ENCODE measurements at places on chromosomes 3 and 15.

DNA sequence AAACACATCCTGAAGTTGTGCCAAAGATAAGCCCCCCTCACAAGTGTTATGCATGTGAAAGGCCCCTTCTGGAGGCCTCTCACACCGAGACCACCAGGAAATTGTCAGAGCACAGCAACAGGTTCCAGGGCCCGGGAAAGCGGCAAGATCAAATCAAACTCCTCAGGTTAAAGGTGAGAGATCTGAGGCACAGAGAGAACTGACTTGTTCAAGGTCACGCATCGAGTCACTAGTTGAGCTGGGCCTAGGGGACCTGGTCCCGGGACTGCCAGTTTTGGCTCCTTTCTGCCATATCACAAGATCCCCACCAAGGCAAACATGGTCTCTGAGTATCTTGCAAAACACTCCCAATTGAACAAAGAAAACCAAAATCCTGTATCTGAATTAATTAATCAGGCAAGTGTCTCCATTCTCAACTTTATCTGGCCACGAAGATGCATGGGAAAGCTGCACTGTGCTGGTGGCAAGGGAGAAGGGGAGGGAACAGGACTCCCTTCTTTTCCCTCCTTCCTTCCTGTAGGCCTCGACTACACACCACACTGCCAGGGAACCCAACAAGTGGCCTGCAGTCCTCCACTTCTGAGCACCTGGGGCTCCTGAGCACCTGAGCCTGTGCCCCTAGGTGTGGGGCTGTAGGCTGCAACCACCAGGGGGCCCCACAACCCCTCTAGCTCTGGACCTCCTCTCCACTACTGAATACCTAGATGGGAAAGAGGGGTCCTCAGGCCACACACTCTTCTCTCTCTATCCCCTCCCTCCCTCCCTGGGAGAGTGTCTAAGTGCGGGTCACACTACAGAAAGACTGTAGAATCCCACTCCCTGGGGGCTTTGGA lies 37.3 kb downstream of the ANP32A start:
- DNase-seq: peak; percentile 67

- no peak for DNase-seq
Observed at GRCh38 chr3:135694142-135694541, 271.4 kb upstream of the PPP2R3A start.

DNA sequence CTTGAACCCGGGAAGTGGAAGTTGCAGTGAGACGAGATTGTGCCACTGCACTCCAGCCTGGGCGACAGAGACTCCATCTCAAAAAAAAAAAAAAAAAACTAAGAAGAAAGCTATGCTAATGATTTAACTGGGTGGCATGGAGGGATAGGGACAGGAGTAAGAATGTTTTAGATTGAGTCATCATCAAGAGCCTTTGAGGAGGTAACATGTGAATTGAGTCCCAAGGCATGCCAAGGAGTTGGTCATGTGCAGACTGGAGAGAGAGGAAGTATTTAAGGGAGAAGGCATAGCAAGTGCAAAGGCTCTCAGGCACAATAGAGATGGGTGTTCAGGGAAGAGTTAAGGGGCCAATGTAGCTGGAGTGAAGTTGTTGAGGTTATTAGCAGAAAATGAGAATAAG lies 9.1 kb downstream of the BNC1 start:
- no peak for DNase-seq

DNA sequence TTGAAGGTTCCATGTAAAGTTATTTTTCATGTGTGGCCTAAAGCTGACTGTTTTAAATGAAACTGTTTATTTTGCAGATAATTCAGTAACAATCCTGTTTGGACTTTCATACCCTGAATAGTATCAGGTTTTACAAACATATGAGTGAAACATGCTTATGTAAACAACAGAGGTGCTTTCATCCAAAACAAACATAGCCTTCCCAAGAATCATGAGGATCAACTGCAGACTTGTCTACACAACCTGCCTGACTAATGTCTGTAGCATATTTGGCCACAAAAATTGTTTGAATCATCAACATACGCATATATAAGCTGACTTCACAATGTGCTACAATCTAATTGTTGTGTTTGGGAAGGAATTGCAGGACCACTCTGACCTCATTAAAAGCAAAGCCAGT lies 190.4 kb downstream of the DIPK2A start:
- DNase-seq: no peak

GRCh38 chr15:89197503-89197971 lies 23.8 kb downstream of the RLBP1 start:
- DNase-seq: no peak

DNA sequence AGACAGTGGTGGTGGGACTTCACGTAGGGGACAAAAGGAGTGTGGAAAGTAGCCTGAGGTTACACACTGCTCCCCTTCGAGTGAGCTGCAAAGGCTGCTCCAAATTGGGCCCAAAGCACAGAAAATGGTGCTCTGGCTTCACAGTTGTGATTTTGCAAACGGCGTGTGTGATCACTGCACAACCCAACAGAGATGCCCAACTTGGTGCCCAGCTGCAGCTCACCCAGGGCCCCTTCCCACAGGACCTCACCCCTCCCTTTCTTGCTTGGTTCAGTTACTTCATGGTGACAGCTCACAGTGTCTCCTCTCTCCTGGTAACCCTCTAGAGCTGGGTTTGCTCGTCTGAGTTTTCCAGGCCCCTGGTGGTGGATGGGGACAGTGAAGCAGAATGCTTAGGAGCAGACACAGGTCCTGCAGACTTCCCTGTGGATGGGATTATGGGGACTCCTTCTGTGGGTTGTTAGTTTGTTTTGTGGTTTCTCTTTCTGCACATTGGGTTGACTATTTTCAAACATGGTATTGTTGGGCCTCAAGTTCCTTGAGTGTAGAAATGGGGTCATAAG lies 98.3 kb downstream of the TOP2B start:
- DNase-seq: no peak

DNA sequence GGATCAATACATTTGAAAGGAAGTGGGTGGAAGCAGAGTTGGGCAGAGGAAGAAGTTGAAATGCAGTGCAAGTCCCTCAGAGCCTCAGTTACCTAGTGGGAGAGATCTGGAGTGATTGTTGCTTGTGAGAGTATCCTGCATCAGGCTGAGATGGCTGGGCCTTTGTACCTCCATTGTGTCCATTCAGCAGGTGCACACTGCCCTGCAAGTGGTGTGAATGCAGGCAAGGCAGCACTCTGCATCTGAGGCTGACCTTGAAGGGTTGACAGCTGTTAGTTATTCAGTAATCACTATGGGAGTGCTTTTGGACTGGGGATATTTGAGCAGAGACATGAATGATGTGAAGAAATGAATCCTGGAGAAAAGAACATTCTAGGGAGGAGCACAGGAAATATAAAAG lies 25.2 kb downstream of the ATP6V1A start:
- no peak for DNase-seq

DNA sequence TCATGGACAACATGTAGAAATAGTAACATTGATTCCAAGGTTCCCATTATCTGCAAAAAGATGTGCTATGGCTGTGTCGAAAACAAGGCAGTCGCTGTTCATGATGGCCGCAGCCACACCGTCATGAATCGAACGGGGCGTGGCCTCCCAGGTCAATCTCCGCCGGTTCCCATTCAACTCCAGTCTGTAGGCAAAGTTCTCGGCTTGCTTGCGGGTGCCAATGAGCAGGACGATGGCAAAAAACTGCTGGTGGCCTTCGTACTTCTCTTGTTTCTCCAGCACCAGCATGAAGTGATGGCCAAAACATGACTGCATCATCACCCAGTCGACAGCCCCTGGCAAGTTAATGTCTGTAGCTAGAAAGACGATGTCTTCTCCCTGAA lies 20.8 kb downstream of the SIAH2 start:
- DNase-seq: no peak

DNA sequence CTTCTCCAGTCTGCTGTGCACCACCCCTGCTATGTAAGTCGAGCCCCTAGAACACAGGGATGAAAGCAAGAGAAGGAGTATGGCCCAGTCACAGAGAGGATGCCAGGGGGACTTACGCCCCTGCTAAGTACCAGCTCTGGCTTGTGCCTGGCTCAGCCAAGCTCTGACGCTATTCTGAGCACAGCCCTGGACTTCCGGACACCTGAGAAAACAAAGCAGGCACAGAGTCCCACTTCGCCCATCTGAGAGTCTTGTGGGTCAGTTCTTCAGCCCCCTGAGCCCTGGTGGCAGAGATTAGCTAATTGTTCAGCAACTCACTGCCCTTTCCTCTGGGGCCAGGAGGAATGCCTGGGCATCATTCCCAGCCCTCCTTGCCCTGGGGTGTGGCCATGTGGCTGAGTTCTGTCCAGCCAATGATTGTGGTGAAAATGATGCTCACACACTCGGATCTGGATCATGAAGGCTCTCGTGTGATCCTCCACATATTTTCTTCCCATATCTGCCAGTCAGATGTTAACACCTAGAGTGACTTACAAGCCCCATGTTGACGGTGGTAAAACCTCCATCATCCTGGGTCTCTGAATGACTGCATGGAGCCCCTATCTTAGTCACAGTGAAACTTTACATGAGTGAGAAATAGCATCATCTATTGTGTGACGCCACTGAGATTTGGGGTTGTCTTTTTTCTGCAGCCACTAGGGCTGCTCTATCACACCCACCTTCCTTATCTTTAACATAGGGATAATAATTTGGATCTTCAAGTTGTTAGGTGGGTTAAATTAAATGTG lies 105.7 kb downstream of the TPRA1 start:
- DNase-seq: no peak

DNA sequence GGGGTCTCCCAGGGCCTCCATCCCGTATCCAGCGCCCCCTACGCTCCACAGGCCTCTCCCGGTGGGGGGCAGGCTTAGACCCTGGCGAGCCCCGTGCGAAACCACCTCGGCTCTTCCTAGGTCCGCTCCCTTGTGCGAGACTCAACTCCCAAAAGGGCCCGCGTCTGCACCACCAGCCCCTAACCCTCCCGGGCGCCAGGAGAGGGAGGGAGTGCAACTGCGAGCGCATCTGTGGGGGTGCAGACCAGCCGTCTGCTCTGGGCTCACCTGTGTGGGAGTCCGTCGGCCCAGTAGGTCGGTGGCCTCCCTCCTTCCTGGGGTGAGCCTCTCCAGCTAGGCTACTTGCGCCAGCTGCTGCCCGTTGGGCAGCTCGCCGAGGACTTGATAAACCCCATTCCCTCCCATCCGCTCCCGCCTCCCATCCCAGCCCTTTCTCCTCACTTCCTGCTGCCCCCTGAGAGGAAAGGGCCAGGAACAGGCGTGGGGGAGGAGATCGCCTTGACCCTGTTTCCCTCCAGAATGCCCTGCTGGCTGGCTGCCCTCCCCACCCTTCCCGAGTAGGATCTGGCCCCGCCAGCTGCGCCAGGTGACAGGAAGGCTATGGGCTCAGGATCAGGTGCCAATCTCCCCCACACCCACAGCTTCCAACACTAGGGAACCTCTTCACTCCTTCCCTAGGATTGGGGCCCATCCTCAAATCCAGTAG lies at the start of gene HYAL2:
TSS of gene HYAL2 (minus strand) at position 360 of the 706 bp plus-strand sequence. CDS start 2,256 bp downstream, outside the sequence.
- no peak for DNase-seq

GRCh38 chr3:172750368-172751174 lies at the start of gene ECT2:
Gene ECT2 (plus strand): TSS chr3:172750726. CDS start chr3:172754531, 3,805 bp downstream.
- peak; percentile 95 for DNase-seq

DNA sequence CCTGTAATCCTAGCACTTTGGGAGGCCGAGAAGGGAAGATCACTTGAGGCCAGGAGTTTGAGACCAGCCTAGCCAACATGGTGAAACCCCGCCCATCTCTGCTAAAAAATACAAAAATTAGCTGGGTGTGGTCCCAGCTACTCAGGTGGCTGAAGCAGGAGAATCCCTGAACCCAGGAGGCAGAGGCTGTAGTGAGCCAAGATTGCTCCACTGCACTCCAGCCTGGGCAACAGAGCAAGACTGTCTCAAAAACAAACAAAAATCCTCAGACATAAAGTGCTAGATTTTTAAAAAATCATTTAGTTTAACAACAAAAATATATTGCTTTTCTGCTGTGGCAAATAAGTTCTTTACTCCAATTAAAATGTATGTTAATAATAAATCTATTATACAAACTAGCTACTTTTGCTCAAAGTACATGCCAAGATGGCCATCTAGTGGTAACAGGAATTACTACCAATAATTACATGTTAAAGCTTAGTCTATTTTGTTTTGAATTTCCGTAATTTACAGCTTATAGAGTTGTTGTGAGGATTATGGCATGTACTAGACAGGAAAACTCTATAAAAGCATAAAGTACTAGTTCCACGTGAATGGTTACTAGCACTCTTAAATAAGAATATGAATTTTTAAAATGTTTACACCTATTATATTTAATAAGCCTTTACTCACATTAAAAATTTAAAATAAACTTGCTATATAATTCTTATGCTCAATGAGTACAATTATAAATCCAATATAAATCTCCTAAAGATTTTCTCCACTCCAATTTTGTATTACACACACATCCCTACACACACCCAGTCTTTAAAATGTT lies 39.0 kb downstream of the GABPB1 start:
- DNase-seq: peak; percentile 65

- no peak for DNase-seq
Observed at GRCh38 chr3:32406486-32407408, 15.1 kb downstream of the CMTM7 start.

Data from CD4-positive, alpha-beta T cell (primary cell).